ENCODE measurements at places on chromosomes 5 and 9.

GRCh38 chr9:125760537-125760936 lies 13.4 kb downstream of the PBX3 start:
- DNase-seq = no peak

DNA sequence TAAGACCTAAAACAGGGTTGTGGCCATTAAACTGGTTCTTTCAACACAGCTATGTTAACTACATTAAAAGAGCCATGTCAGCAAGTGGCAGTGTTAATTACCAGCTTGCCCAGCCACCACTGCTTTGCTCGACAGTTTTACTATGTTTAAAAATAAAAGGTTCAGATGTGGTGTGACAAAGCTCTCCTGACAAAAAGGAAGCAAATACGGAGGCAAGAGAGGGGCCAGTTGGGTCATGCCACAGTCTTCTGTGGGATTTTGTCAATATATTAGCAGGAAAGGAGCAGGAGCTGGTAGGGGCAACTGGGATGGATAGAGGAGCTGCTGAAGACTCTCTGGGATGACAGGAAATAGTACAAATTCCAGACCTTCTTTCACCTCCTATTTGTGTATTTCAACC lies 113.5 kb upstream of the PCA3 start:
- DNase-seq = no peak

GRCh38 chr5:61532983-61533382 lies 200.9 kb downstream of the ZSWIM6 start:
- no peak for DNase-seq

- DNase-seq = no peak
These were observed 141.4 kb upstream of the LMX1B start for GRCh38 chr9:126472198-126472947.

- DNase-seq = no peak
These were observed 28.7 kb upstream of the IFNE start for GRCh38 chr9:21510806-21511205.

- DNase-seq = no peak
These were observed 68.6 kb upstream of the STARD4 start for GRCh38 chr5:111580956-111581355.

DNA sequence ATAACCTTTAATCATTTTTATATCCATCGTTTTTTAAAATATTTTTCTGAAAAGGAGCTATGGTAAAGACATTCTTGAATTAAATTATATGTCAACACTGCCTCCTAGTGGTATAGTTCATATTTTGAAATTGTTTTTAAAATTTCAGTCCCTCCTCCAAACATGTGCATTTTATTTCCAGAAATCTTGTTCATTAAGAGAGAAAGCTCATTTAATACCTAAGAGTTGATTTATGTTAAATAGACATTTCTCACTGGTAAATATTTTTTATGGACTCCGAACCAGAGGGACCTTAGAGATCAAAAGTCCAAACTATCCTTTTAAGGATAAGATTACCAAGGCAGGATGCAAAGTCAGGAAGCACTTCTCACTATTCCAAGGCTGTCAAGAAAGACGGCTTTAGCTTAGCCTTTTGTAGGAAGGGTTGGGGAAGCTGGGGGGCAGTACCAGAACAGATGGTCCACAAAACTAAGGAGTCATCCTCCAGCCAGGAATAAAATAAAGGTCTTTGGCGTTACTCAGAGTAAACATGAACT lies 21.6 kb downstream of the BHMT start:
- no peak for DNase-seq

DNA sequence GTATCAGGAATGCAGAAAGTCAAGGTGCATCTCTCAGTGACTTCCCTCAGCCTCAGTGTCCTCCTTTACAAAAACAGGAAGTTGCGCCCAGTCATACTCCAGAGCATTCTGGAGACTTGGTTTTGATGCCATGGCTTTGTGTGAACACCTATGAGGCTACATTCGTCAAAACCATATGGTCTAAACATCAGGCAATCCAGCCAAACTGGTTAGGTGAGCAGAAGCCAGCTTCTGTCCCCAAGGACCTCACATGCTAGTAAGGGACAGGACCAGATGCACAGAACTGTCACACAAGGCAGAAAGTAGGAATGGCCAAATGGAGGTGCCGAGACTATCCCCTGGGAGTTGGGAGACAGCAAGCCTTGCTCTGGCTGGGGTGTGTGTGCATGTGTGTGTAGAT lies 217.2 kb downstream of the MELK start:
- DNase-seq = no peak

DNA sequence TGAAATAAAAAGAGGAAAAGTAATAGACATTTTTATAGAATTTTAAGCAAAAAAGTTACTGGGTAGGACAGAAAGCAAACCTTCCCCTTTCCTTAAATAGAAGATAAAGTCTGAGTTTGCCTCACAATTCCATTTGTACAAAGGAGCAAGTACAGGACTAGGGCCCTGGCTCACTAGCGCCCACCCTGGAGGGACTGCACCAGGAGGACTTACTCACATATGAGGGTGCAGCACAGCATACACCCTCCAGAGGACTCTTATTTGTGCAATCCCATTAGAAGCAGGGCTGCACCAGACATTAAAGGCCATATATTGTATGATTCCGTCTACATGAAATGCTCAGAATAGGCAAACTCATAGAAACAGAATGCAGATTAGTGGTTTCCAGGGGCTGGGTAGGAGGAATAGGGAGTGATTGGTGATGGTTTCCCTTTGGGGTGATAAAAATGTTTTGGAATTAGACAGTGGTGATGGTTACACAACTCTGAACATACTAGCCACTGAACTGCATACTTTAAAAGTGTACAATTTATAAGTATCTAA lies 4.5 kb downstream of the REEP5 start:
- DNase-seq = no peak

- DNase-seq = no peak
These were observed 371.2 kb downstream of the NFIB start for GRCh38 chr9:13942695-13943094.

GRCh38 chr5:39500551-39501175 lies 75.9 kb upstream of the DAB2 start:
- no peak for DNase-seq

GRCh38 chr9:114256827-114257328 lies 66.0 kb upstream of the ORM1 start:
- DNase-seq = no peak

- no peak for DNase-seq
These were observed 25.5 kb downstream of the MTRR start for GRCh38 chr5:7894439-7894838.

DNA sequence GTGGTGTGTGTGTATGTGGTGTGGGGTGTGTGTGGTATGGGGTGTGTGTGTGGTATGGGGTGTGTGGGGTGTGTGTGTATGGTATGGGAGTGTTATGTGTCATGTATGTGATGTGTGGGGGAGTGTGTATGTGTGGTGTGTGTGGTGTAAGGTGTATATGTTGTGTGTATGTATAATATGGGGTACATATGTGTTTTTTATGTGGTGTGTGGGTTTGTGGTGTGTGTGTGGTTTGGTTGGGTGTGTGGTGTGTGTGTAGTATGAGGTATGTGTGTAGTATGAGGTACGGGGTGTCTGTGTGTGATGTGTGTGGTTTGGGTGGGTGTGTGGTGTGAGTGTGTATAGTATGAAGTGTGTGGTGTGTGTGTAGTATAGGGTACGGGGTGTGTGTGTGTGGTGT lies 11.4 kb downstream of the ECSCR start:
- DNase-seq = no peak

DNA sequence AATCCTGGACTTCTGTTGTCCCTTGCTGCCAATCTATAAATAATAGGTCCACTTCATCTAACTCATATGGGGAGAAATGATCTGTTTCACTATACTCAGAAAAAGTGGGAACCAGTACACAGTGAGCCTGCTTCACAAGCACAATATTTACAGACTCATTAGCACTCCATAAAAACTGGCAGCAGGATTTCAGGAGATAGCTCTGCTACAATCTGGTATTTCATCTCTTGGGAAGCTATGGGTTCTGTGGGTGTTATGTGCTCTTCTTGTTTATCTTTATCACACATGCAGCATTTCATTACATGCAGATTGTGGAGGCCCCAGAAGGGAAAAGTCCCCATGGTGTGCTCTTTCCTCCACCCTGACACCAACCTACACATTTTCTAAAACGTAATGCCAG lies 33.2 kb downstream of the UGT3A2 start:
- no peak for DNase-seq

DNA sequence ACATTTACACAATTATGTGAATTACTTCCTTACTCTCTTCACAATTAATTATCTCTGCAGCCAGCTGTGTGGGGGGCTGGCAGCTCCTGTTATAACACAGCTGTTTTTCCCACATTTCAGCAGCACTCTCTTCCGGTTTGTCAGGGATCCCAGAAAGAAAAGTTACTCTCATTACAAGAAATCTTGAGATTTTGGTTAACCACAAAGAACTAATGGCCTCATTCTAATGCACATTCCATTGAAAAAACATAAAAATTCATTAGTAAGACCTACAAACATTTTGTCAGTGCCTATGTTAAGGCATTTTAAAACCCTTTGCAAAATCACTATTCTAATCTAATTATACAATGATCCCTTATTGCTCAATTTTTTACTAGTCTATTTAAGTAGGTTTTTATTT lies 64.1 kb downstream of the PDE4D start:
- DNase-seq = no peak
